ENCODE measurements at places on chromosomes 2 and 18. TPM values are rescaled to one million over a fixed set of nuclear protein-coding genes. Genes with fewer than 3 reads are reported as not detected.

PDE1A gene
- total RNA-seq = 9.6 TPM

HMSD gene
- total RNA-seq = 1.1 TPM

REG3G gene
- total RNA-seq = not detected

ABCG5 gene
- not detected for total RNA-seq

KIF1A gene
- total RNA-seq = 10.2 TPM

POTEI gene
- not detected for total RNA-seq

Measured in cardiac septum (tissue), 1 donor.